ENCODE measurements at places on chromosomes 13 and 19. TPM values are rescaled to one million over a fixed set of nuclear protein-coding genes. Genes with fewer than 3 reads are reported as not detected.

SLC17A7 gene
- total RNA-seq: 0.31 TPM

IGFL1 gene
- total RNA-seq: not detected

DNA sequence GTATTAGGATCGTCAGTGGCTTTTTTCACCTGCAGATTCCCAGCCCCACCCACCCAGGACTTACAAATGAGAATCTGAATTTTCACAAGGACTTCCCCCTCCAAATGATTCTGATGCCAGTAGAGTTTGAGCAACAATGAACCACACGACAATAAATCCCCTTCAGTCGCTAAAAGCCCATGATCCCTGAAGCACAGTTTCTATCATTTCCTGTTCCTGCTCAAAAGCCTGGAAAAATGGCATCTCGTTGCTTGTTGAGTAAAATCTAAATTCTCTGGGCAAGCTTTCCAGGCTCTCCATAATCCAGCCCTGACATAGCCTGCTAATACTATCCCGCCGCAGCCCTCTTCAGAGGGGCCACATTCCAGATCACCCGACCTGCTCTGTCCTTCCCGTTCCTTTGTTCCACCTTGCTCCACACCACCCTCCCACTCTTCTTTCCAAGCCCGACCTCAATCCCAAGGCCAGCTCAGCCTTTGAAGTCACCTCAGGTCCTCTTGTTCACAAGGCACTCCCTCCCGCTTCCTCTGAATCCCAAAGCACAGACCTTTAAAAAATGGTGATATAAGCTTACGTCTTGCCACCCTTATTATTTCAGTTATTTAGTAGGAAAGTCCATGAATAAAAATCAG lies 67.9 kb downstream of the NUFIP1 start:
- H3K4me3 ChIP-seq: no peak overlapping the region
- DNase-seq: no peak
- H3K36me3 ChIP-seq: no peaks in the 10 kb centered on the region
- H3K27me3 ChIP-seq: no peaks in the 10 kb centered on the region
- peak overlapping the region; percentile 16 for H3K27ac ChIP-seq
- H3K4me1 ChIP-seq: peaks cover 8% of the 10 kb centered on the region

- H3K4me1 ChIP-seq: peaks cover 12% of the 10 kb centered on the region
- peak overlapping the region; percentile 79 for H3K27ac ChIP-seq
- DNase-seq: no peak
- H3K27me3 ChIP-seq: no peaks in the 10 kb centered on the region
These were observed 1.1 kb downstream of the PIP5K1C start for GRCh38 chr19:3698974-3699740.

- no peaks in the 10 kb centered on the region for H3K36me3 ChIP-seq
- no peaks in the 10 kb centered on the region for H3K4me1 ChIP-seq
- H3K27ac ChIP-seq: no peak overlapping the region
- DNase-seq: no peak
- no peak overlapping the region for H3K4me3 ChIP-seq
These were observed 814.7 kb downstream of the PCDH9 start for GRCh38 chr13:66415444-66415843.

GRCh38 chr19:52028780-52029123 lies 573 bp upstream of the ZNF614 start:
- no peak for DNase-seq
- peak overlapping the region; percentile 45 for H3K27ac ChIP-seq
- H3K27me3 ChIP-seq: no peaks in the 10 kb centered on the region
- H3K4me1 ChIP-seq: peaks cover 4% of the 10 kb centered on the region
- peaks cover 3% of the 10 kb centered on the region for H3K36me3 ChIP-seq

- no peaks in the 10 kb centered on the region for H3K4me1 ChIP-seq
- no peaks in the 10 kb centered on the region for H3K36me3 ChIP-seq
- no peaks in the 10 kb centered on the region for H3K27me3 ChIP-seq
- DNase-seq: no peak
These were observed 333.9 kb downstream of the MYO16 start for GRCh38 chr13:108963276-108963810.
